ENCODE measurements at places on chromosomes 4 and X.

GRCh38 chr4:149754526-149754925 lies 61.1 kb downstream of the IQCM start:
- peak; percentile 7 for DNase-seq

DNA sequence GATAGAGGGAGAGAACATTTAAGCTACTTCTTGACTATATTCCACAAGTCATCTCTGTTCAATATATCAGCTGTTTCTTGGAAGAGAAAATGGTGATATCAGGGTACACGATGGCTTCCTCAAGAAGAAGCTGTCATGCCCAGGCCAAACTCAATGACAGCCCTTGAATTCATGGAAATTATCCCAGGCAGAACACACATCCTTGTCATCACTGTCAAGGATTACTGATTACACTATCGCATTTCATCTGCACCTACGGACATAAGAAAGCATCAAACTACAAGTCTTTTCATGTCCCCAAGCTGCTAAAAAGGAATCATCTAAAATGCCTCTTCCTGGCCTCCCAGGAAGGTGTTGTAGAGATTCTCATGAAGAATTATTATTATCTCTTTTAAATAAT lies 165.2 kb upstream of the SLC7A11 start:
- DNase-seq = no peak

- DNase-seq = no peak
Measured at GRCh38 chrX:19344661-19345060, 934 bp downstream of the PDHA1 start.

GRCh38 chr4:26670903-26671537 lies 87.1 kb downstream of the TBC1D19 start:
- DNase-seq = no peak

DNA sequence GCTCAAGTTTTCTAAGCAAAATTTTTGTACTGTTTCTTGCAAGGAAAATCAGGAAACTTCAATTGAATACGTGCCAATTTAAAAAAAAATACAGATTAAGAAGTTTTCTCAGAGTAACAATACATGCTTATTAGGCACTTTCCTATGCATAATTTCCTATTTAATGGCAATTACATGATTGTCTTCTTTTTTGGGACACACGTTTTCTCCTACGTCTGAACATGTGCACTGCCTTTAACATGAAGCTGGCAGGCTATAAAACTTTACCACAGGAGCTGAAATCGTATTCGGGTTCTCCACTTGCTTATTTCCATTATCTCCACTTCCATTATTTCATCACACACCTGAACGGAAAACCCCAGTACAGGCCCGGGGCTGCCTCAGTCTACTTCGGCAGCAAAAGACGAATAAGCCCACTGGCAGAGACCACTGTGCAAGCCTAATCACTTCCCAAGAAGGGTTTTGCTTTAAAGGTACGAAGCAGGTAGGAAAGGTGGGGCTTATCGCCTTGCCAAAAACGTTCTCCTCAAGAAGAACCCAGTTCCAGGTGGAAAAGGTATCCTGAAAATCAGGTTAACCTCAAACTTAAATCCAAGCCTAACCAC lies 575 bp downstream of the RCHY1 start:
- DNase-seq = no peak

GRCh38 chr4:152100379-152101201 lies 339.8 kb upstream of the GATB start:
- no peak for DNase-seq

GRCh38 chr4:6093671-6094070 lies 75.4 kb upstream of the C4orf50 start:
- no peak for DNase-seq
